ENCODE measurements at places on chromosomes 5 and 9.

DNA sequence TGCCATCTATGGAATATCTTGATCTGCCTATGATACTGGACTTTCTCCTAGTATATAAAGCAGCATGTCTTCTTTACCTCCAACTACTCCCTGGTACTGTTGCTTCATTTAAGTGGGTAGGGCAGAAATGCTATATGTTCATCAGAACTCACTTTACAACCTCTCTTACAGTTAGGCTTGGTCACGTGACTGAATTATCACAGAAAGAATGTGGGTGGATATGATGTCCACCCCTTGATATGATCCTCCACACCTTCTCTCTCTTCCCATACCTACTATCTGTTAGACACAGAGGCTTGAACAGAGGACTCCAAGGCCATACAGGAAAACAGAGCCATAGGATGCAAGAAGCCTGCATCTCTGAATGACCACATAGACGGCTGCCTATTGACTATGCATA lies 19.8 kb downstream of the CRHBP start:
- no peak for DNase-seq

- DNase-seq = no peak
Observed at GRCh38 chr9:91346644-91347043, 15.1 kb downstream of the AUH start.

DNA sequence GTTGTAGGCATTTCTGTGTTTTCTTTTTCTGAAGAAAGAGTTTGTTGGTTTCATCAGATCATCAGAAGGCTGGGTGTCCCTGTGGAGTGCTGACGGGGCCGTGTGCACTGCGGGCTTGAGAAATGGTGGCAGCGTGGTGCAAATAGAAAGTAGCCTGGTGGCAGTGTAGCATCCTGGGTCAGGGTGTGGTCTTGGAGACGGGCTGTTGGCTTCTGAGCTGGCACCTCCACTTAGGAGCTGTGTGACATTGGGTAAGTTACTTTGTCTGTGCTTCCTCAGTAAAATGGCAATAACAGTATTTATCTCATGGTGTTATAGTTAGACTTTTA lies 10.0 kb upstream of the NDST1 start:
- DNase-seq = no peak

- no peak for DNase-seq
Observed at GRCh38 chr5:132953710-132954109, 9.7 kb downstream of the AFF4 start.

GRCh38 chr5:56813302-56813701 lies 2.0 kb upstream of the MAP3K1 start:
- DNase-seq = no peak

DNA sequence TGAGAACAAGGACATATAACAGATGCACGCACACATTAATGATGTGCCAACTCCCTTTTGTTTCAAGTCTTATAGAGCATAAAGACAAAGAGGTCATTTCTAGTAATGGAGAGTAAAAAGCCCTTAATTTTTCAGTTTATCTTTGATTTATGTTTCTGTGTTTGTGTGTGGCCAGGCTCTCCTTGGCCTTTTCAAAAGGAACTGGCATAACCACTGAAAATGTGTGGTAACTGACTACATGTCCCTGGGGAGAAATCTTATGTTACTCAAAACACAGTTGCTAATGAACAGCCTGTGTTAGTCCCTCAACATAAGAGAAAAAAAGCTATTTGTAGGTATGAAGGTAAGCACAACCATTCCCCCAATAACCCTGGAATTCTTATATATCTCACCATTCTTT lies 47.6 kb upstream of the SHOC1 start:
- no peak for DNase-seq

- DNase-seq = no peak
Observed at GRCh38 chr5:141785135-141785534, 93.1 kb downstream of the PCDH1 start.

DNA sequence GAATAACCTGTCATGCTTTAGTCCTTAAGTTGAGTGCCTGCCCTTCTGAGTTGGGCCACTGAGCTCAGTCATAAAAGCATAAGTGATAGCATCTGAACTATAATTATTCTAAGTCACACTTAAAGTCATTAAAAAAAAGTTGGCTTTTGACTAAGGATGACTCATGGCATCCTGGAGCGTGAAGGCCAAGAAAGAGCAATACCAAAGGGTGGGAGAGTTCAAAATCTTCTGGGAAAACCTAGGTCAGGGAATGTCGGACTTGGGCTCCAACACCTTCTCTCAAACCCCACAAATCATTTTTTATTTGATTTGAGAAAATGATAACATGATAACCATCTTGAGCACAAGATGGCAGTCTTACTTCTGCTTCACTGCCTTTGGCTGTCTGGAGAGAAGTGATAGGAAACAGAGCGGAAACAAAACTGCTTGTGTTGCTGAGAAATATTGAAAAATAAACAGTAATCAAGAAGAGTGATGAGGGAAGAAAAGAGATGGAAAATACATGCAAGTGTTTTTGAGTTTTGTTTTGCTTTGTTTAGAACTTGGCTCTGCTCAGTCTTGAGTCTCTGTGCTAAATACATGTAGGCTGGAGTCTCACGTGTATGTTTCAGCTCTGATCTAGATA lies 16.9 kb upstream of the NTRK2 start:
- DNase-seq = no peak

GRCh38 chr5:142973932-142974331 lies 203.8 kb downstream of the ARHGAP26 start:
- DNase-seq = no peak

DNA sequence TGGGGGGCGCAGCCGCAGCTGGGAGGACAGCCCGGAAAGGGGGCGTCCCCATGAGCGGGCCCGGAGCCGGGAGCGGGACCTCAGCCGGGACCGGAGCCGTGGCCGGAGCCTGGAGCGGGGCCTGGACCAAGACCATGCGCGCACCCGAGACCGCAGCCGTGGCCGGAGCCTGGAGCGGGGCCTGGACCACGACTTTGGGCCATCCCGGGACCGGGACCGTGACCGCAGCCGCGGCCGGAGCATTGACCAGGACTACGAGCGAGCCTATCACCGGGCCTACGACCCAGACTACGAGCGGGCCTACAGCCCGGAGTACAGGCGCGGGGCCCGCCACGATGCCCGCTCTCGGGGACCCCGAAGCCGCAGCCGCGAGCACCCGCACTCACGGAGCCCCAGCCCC lies 47.0 kb downstream of the TJP2 start:
- DNase-seq = no peak

DNA sequence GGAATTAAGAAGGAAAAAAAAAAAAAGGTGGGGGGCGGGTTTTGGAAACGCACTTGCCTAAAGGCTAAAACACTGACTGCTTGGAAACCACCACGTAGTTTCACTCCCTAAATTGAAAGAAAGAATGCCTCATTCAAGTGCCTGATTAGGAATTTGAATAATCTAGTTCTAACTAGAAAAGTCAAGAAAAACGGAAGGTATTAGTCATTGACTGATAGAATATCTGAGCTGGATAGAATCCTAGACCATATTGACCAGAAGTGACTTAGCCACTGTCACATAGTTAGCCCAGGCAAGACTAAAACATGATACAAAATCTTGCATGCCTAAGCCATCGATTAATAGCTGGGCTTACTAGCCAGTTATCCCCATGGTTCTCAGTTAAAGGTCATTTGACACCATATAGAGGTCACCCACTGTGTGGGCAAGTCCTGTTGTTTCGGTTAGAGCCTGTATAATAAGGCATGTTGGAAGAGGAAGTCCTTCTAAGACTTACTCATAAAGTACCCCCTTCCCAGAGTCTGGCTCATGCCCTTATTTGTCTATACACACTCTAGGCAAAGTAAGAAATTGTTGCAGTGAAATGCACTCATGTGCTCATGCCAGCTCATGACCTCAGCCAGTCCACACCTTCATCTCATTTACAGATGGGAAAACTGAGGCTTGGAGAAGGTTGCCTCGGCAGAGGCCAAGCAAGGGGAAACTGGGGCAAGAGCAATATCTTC lies 40.2 kb downstream of the SH3RF2 start:
- no peak for DNase-seq

DNA sequence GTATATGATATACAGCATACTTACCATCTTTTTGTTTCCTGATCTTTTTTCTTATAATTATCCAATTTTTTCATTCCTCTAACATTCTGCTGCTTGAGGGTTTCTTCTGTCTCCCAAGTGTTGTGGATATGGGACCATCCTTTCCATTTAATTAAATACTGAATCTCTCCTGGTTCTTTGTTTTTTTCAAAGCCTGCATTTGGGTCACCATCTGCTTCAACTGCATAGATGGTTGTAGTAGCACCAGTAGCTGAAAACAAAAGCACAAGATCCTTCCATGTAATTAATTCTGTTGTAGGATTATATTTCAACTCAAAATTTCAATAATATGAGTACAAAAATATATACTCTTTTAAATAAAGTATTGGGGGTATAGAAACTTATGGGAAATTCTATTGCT lies 29.4 kb downstream of the CHD1 start:
- DNase-seq = no peak

DNA sequence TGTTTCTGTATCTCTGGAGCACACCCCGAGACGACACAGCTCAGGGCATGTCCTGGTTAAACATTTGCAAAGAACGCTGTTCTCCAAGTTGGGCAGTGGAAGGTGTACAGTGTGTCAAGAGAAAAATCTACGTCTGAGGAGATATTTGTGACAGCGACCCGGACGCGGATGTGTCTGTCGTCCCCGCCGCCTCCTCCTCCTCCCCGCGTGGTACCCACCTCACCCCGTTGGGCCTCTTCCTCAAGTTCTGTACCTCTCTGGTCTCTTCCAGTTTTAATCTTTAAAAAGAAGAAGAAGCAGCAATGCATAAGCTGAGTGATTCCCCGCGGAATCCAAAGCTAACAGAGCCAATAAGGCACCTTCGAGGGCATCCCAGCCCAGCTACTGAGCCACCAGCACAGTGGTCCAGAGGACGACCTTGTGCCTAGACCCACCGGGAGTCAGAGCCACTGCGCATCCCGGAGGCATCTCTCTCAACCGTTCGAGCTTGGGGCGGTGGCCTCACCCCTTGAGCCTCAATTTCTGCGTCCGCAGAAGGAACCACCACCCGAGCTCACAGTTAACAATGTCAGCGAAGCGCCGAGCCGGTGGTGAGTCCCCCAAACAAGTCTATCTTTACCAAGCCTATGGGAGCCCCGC lies 467 bp downstream of the C9orf78 start:
- DNase-seq = no peak

DNA sequence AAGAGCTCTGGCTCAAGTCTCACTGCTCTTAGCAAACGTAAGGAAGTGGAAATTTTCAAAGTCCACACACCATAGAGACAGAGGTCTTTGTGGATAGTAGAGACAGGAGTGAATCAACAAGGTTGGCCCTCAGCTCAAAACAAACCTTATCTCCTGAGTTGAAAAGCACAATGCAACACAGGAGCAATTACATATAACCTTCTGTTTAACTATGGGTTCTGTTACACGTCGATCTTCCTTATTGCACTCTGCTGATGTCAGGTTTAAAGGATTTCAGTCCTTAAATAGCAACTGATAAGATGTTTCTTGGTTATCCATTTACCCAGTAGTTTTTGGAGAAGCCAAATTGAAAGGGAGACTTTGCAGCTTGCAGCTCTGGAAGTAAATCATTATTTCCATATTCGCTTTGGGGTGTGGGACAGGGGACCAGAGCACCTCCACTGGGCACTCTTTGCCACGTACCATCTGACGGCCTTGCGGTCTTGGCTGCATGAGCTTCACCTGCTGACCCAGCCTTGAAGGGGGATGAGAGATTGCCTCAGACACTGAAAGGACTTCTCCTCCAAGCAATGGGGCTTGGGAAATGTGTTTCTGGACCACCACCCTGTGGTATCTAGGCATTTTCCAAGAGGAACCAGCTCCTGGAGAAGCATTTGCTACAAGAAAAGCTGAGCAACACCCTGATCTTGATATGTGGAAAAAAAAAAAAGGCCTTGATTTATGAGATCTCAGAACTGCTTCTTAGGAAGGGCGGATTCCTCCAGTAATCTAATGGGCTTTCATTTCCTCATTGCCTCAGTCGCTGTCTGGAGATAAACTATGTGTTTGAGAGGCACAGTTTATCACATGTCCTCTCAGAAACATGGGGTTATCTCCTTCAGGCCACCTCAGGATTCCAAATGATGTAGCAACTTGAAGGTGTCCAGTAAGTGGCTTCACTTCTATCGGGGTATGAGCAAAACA lies 56.2 kb upstream of the ZNF622 start:
- DNase-seq = no peak

DNA sequence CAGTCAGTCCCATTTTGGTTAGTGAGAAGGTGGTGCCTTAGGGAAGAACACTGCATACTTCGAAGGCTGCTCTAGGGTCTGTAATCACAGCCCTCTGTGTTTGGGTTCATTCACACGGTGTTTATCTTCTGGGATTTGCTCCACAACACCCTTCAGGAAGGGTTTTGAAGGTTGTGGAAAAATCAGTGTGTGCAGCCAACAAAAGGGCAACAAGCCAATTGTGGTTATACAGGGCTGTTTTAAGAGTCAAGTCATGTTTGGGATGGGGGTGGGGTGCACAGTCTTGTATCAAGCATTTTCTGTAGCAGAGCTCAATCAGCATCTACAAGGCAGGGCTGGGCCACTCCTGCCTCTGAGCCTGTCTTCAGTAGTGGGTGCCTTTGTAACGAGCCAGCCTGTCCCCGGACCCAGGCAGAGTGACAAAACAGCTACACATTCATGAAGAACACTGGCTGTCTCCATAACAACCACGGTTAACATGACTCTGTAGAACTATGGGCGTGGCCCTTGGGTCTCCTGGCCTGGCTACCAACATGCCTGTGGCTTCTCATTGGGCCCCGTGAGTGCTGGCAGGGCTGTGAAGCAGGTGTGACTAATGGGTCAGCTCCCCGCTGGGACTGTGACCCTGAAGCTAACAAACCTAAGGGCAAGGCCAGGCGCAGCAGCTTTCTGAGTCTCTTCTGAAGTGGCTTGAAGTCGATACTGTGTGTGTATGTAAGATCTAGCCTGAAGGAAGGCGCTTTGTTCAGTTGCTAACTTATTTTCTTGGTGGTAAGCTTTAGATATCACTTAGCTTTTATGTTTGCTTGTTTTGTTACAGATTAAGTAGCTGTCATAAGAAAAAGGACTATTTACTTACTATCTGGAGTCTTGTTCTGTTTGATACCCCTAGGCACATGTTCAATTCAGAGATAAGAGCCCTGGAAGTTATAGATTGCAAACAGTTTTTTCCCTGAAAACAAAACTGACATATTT lies 27.9 kb upstream of the GOLM1 start:
- no peak for DNase-seq

DNA sequence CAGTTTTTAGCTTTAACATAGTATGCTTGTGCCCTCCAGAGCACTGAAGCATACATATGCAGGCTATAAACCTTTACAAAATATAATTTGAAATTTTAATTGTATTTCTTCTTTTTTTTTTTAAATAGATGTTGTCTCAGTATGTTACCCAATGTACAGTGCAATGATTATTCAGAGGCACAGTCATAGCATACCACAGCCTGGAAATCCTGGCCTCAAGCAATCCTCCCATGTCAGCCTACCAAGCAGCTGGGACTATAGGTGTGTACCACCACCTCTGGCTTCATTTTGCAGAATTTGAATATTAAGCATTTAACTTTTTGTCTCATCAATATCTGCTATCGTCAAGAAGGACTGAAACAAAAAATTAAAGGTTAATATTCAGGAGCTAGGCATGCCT lies 16.9 kb upstream of the ZNF782 start:
- no peak for DNase-seq

- DNase-seq = no peak
Observed at GRCh38 chr5:91443761-91444467, 60.8 kb upstream of the ARRDC3 start.

GRCh38 chr9:135718616-135719015 lies 16.6 kb downstream of the KCNT1 start:
- DNase-seq = no peak
